ENCODE measurements at places on chromosomes 16 and 17.

- no peak for DNase-seq
Measured at GRCh38 chr16:47664653-47665325, 203.7 kb downstream of the PHKB start.

- DNase-seq = peak; percentile 55
Measured at GRCh38 chr16:11405331-11406176, 60.3 kb downstream of the RMI2 start.

- DNase-seq = no peak
Measured at GRCh38 chr16:46896314-46896968, 12.3 kb downstream of the GPT2 start.

GRCh38 chr16:88026964-88027938 is 76.0 kb downstream of the BANP start:
- no peak for DNase-seq

GRCh38 chr16:17423221-17423620 is 47.5 kb downstream of the XYLT1 start:
- DNase-seq = no peak

Data from CD4-positive, alpha-beta T cell (primary cell).